Stimulated activated CD4-positive, alpha-beta T cell treated with anti-CD3 and anti-CD28 coated beads, Interleukin-2, amount 100 ng/mL, for 4 hours (primary cell): ENCODE measurements at places on chromosomes 11 and 22.

DNA sequence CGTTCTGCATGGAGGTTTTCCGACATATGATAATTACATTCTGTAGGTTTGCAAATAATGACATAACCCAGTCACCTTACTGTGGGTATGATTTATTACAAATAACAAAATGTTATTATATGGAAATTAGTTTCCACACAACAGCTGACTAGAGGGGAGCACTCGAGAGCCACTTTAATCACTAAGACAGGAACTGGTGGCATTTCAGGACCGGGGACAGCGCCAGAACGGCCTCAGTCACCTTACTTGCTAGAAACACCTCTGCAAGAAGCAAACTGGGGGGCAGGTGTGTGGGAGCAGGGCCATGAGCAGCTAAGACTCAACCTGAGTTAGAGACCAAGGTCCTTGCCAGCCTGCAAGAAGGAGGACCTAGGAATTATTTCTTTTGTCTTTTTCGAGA is 199.9 kb downstream of the DSCAML1 start:
- DNase-seq, result no peak

- no peak for DNase-seq
These were observed 68.3 kb downstream of the IGLL1 start for GRCh38 chr22:23511627-23512347.

GRCh38 chr22:44351685-44352377 is 39.1 kb upstream of the SHISAL1 start:
- no peak for DNase-seq

DNA sequence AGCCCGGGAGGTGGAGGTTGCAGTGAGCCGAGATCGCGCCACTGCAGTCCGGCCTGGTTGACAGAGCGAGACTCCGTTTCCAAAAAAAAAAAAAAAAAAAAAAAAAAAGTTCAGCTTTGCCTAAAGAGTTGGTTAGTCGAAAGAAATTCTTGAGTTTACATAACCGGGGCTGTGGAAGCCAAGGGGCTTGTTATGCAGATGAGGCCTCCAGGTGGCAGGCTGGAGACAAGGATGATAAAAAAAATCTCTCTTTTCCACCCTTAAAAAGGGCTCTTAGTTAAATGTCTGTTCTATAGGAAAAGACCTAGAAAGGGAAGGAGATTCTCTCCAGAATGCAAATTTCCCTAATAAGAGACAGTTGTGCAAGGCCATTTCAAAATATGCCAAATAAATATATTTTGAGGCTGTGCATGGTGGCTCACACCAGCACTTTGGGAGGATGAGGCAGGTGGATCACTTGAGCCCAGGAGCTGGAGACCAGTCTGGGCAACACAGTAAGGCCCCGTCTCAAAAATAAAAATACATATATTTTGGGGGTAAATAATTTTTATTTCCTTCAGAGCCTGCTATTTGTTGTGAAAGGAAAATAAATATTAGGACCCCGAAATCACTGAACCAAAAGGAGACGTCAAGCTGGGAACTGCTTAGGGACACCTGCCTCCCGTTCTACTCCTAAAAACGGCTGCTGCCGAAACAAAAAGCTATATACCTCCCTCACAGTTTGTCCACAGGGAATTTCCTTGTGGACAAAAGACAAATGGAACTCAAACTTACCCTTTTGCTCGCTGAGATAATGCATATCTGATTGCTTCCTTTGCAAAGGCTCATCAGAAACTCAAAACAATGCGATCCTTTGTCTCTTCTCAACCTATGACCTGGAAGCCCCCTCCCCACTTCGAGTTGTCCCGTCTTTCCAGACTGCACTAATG is 2.4 kb upstream of the IFITM2 start:
- peak; percentile 54 for DNase-seq

DNA sequence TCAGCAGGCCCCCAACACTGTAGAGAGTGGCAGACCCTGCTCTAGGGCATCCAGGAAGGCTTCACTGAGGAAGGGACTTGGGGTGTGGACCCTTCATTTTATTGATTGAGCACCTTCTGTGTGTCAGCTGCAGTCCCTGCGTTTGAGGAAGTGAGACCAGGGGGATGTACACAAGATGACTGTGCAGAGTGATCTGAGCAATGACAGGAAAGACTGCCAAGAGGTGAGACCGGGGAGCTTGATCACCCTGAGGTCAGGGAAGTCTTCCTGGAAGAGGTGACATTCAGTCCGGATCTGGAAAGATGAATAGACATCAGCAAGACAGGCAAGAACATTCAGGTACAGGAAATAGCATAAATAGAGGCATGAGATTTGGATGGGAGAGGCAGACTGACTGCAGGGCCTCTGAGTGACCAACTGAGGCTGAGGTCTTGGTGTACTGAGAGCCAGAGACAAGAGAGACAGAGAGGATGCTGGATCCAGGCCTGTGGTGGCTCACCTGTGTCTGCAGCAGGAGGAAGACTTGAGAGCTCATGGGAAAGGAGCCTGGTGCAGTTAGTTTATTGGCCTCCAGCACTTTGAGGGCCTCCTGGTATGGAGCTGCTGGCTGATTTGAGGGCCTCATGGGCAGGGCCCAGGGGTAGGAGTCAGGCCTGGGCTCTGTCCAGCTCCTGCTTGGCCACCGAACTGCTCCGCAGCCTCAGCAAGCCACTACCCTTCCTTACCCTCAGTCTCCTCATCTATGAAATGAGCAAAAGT is 5.2 kb downstream of the DGAT2 start:
- DNase-seq, result no peak

GRCh38 chr22:33766091-33766490 is 154.2 kb downstream of the LARGE1 start:
- DNase-seq, result no peak

GRCh38 chr11:34758262-34758661 is 137.4 kb downstream of the EHF start:
- DNase-seq, result no peak

GRCh38 chr11:84909740-84910139 is 717.4 kb downstream of the DLG2 start:
- DNase-seq, result no peak

DNA sequence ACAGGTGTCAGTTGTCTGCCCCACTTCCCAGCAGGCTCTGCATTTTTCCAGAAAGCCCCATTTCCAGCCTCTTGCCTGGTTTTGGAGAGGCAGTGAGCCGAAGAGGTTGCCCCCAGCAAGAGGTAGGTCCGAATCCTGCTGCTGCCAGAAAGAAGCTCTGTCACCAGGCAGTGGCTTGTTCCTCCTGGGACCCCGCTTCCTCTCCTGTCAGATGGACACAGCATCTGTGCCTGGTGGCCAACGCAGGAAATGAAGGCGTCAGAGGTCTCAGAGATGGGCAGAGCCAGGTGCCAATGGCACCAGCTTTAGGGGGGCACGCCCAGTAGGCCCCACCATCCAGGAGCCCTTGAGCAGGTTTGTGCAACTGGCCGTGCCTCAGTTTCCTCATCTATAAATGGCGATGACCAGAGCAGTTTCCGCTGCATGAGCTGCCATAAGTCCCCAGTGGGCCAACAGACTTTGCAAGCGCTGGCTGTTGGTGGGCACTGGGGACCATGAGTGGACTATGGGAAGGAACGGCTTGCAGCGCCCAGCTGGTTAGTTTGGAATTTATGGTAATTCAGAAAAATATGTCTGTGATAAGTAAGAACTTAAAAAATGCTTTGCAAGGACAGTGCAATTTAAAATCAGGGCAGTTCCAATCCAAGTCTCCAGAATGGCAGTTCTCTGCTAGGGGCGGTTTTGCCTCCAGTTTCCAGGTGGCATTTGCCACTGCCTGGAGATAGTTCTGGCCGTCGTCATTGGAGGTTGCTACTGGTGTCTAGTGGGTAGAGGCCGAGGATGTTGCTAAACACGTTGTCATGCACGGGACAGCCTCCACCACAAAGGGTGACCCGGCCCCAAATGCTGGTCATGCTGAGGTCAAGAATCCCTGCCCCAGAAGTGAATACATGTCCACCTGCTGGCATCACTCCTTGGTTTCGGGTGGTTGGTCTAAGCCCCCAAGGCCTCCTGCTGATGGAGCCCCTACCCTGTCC is 2.3 kb upstream of the OSBPL5 start:
- DNase-seq, result no peak
